DMS 273 treated with DMSO at 0.1 percent for 48 hours (cell line): ENCODE measurements at places on chromosomes 1 and 21.

GRCh38 chr1:203306965-203307541 is 1.7 kb downstream of the BTG2 start:
- no peak for DNase-seq

GRCh38 chr1:52825868-52826267 is 16.7 kb upstream of the ZYG11A start:
- DNase-seq: no peak

DNA sequence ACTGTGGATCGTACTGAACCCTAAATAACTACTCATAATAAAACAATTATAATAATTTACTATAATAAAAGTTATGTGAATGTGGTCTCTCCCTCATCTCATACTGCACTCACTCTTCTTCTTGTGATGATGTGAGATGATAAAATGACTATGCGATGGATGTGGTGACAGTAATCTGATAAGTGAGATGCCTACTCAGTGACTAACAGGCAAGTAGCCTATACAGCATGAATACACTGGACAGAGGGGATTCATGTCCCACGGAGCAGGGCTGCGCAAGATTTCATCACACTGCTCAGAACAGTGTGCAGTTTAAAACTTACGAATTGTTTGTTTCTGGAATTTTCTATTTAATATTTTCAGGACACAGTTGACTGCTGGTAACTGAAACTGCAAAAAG is 304.0 kb downstream of the DUSP10 start:
- no peak for DNase-seq

DNA sequence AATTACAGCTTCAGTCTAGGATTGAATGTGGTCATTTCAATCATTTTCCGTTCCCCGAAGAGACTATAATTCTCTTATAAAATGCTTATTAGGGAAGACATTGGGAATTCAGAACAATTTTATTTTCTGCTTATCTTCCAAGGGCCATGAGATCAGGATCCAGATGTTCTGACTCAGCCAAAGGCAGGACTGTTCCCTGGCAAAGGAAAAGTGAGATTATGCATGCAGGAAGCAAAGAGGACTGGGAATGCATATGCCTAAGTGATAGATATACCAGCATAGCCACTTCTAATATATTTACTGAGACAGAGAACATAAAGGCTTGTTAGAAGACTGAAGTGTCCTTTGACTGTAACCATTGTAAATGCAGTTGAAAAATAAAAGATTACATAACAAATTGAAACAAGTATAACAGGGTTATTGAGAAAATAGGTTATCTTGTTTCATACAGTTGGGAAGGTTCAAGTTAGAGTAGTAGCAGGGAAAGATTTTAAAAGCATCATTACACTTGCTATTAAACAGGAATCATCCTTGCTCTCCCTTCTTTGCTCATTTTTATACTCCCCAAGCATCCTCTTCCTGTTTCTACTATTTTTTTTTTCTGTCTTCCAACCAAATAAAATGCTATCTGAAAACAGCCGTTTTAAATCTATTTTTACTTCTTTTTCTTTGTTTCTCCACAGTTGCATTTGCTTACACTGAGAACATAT is 439.6 kb upstream of the ADAMTS5 start:
- DNase-seq: no peak

DNA sequence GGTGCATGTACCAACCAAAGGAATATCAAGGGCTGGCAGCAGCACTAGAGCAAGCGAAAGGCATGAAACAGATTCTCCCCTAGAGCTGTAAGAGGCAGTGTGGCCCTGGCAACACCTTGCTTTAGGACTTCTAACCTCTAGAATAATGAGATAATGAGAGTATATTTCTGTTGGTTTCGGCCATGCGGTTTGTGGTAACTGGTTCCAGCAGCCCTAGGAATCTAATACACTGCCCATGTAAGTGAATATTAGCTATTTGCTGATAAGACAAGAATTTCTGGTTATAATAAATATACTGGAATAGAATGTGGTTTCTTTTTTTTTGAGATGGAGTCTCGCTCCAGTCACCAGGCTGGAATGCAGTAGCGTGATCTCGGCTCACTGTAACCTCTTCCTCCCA is 199.4 kb downstream of the GABPA start:
- no peak for DNase-seq

DNA sequence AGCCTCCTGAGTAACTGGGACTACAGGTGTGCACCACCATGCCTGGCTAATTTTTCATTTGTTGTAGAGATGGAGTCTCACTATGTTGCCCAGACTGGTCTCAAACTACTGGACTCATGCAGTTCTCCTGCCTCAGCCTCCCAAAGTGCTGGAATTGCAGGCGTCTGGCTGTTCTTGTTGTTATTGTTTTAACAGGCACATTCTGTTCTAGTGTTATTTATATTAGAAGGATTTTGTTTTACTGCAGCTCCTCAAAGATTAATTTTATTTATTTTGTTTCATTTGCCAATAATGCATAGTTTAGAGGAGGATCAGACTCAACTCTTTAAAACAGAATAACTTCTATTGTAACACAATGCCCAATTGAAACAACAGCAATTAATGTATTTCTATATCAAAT is 35.5 kb downstream of the RGS2 start:
- no peak for DNase-seq

- no peak for DNase-seq
Measured at GRCh38 chr21:40752125-40752524, 94.8 kb downstream of the DSCAM start.

- no peak for DNase-seq
Measured at GRCh38 chr1:150156868-150157603, 7.3 kb downstream of the PLEKHO1 start.

DNA sequence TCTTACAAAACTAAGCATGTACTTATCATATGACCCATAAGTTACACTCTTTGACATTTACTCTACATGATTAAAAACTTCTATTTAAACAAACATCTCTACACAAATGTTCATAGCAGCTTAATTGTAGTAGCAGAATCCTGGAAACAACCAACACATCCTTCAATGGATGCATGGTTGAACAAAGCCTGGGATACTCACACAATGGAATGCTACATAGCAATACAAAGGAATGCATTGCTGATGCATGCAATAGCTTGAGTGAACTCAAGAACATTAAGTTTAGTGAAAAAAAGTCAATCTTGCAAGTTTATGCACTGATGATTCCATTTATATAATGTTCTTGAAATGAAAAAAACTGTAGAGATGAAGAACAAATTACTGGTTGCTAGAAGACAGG is 686.9 kb downstream of the LRRIQ3 start:
- no peak for DNase-seq

DNA sequence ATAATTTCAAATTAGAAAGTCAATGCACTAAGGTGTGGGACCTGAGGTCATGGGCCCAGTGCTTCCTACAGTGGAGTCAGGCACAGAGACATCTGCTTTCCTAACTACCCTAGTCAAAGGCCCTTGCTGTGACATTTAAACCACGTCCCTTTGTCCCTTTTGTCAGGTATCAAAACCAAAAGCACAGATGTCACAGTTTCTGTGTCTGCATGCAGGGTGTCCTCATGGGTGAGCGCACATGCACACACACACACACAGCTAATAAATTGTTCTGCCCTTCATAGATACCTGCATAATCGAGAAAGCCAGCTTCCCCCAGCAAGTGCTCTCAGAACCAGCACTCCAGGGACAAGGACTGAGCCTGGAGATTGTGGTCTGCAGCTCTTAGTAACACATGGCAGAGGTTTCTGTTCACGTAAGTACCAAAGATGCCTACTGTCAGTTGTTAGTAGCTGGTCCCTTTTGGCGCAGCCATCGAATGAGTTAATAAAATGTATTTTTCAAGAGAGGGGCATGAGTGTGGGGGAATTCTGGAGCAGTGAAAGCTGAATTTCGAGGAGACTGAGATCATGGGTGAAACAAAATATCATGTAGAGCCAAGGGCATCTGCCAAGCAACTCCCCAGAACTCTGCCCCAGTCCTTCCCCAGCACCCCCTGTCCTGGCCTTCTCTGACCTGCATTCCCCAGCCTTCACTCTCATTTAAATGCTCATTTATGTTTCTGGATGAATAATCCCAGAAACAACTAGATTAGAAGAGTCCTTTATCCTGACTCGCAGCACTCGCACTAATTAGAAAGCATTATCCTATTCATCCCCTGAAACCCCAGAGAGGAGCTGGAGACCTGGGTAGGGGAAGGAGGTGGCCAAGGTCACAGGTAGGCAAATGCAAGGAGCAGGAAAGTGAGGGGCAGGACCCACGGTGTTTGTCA is 25.5 kb downstream of the TNR start:
- no peak for DNase-seq

DNA sequence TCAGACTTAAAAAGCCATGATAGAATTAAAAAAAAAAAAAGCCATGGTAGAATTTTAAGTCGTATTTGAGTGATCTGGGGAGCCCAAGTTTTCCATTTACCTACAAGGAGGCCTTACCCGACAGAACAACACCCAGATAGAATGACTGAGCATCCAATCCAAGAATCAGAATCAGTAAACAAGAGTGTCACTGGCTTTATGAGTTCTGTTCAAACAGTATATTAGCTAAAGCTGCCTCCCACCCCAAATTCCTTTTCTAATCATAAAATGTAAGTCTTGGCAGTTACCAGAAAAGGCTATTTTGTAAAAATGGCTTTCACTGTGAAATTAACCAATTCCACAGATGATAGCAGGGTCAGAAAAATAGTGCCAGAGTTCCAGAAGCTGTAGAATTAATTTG is 1.2 kb downstream of the GTF2B start:
- DNase-seq: no peak

DNA sequence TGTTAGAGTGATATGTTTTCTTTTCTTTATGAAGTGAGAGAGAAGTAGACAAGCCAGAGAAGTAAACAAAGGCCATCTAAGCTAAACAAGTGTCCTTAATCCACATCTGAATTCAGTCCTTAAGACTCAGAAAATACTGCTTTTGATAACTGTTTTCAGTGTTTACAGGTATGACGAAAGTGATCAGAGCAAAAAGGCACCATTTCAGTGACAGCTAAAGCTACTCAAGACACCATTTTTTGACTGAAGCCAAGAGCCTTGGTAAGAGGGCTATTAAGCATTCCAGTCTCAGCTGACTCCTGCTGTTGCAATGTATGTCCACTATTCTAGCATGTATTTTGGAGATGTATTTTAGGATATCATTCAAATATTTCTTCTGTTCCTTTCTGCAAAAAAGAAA is 4.1 kb downstream of the KMO start:
- DNase-seq: no peak

GRCh38 chr1:30675761-30676160 is 47.6 kb downstream of the MATN1 start:
- no peak for DNase-seq

GRCh38 chr1:237141502-237141901 is 99.5 kb downstream of the RYR2 start:
- DNase-seq: peak; percentile 23

GRCh38 chr1:94084547-94084946 is 36.4 kb downstream of the ABCA4 start:
- DNase-seq: no peak

DNA sequence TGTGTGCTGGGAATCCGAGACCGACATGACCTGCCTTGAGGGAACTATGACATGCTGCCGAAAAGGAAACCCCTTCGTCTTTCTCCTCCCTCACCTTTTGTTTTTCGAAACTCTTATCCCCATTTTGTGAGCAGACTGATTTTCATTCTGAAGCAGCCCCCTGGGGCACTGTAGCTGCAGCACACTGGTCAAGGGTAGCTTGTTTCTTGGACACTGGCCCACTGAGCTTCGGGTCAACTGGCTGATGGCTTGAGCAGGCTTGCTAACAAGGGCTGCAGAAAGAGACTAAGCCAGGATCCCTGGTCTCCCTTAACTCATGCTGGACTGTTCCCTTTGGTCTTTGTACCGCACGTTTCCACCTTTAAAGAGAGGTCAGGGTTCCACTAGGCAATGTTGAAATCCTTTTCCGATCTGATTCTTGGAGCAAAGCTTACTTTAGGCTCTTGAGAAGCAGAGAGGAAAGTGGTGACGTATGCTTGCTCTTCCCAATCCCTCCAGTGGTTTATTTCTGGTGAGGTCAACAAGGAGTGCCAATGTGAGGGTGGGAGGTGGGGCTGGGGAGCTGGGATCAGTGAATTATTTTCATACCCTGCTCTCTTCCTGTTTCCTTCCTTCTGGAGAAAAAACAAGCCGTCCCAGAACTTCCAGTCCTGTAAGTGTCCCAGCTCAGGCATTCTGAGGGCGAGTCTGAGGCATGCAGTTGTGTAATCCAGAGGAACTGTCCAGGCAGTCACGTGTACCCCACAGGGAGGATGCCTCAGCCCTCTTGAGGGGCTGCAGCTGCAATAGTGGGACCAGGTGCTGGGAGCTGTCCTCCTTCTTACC is 7.6 kb downstream of the CYP4B1 start:
- DNase-seq: no peak

DNA sequence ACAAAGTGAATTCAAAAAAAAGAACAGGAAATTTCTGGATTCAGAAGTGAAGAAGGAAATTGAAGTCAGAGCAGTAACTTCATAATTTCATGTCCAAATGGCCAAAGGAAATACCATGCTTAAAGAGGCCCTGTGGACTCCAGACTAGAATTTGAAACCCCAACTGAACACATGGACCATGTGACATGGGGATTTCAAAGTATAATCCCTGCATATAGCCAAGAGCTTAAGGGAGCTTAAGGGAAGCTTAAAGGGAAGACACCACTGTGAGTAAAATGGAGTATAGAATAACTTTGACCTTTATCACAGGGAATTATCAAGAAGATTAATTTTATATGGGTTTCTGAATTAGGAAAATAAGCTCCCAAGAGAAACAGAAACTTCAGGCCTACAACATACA is 241.8 kb upstream of the POGK start:
- no peak for DNase-seq

DNA sequence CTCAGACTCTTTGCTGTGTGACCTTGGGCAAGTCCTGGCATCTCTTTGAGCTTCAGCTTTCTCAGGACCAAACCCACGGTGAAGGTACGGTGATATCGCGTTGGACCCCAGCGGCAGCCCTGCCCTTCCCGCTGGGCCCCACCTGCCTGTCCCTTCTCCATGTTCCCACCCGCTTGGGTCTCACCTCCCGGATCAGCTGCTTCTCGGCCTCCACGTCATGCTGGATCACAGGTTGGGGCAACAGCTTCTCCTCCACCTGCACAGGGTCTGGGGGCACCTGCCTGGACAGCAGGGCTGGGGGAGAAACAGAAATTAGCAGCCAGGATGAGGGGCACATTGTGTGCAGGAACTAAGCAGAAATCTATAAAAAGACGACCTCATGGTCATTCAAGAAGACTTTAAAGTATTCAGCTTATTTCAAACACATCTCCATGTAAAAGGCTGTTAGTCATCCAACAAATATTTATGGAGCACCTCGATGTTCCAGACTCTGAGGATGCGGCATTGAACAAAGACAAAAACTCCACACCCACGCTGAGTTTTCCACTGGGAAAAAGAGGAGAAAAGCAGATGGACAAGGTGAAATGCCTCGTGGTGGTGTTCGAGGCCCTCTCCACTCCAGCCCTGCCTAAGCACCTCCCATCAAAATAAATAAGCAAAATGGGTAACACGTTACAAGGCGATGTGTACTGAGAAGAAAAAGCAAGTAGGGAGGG is 19.5 kb downstream of the KIF17 start:
- no peak for DNase-seq

DNA sequence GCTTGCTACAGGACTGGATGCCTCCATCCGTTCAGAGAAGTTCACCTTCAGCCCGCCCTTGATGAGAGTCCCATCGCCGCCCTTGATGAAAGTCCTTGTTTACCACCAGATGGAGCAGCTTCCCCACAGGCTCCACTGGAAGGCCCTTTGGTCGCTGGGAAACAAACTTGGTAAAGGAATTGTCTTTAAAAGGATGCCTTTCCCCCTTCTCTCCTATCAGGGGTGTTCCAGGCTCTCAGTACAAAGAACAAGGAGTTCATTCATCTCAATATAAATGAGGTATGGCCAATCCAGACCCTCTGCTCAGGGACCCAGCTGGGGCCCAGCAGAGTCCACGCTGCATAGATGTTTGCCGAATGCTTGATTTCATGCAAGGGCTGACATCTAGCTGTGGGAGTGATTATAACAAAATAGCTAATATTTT is 50.8 kb downstream of the CAPN9 start:
- peak; percentile 48 for DNase-seq
